ENCODE measurements at places on chromosomes 5 and 9.

DNA sequence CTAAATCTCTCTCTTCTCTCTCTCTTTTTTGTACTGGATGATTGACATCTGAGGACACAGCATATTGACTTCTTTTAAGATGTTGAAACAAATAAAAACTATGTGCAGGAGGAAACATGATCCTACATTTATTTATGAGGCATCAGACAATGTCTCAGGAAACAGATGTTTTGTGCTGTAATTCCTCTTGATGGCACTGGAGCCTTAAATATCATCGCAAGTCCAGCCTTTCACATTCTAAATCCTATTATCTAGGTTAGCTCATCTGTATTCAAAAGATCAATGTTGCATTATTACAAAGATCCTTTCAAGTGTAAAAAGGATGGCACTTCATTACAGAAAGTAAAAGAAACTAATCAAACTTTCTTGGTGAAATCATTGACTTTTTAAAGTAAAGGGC lies 63.9 kb downstream of the MAT2B start:
- no peak for DNase-seq

GRCh38 chr5:10577371-10578292 lies 13.8 kb downstream of the ANKRD33B start:
- no peak for DNase-seq

DNA sequence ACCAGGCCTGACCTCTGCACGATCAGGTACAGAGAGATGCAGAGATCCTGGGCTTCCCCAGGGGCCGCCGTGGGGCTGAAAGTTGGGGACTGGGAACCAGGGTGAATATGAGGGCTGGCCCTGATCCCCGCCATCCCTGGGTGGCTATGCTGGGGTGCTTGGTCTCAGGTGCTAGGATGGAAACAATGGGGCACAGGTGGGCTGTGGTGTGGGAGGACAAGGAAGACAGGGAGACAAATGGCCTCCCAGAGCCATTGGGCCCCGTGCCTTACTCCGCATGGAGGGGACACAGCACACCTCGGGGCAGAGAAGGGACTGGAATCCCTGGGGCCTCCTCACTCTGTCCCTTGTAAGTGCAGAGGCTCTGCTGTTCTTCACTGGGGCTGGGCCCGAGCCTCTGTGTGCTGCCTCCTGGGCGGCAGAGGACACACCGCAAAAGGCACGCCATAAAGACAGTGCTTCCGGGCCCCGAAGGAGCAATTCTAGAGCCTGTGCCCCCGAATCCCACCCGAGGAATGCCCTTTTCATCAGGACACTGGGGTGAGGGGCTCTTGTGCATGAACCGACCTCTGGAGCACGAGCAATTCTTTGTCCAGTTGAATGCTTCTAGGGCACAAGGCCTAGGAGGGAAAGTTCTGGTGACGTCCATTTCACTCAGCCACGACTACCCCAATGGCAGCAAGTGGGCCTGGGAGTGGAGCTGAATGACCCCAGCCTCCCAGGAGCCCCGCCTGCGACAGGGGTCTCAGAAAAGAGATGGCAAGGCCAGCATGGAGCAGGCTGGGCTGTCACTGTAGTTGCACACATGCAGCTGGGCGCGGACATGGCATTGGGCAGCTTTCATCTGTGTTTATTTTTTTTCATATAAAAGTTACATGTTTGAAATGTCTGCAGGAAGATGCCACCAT lies 30.9 kb downstream of the PRRT1B start:
- no peak for DNase-seq

DNA sequence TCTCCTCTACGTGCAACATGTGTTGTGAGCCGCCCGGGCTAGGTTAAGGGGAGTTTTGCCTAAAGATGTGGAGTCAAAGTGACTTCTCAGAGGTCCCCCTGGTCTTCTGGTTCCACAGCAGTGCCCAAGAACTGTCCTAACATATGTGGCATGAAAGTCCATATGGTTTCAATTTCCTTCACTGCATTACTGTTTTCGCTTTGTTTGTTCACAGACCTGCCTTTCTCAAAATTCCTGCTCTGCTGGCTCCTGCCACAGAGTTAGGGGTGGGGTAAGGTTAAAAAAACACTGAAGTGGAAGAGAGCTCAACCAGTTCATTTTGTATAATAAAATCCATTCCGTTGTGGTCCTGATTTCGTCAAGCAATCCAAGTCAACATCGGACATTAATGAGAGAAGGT lies 289.4 kb downstream of the DMAC1 start:
- no peak for DNase-seq

DNA sequence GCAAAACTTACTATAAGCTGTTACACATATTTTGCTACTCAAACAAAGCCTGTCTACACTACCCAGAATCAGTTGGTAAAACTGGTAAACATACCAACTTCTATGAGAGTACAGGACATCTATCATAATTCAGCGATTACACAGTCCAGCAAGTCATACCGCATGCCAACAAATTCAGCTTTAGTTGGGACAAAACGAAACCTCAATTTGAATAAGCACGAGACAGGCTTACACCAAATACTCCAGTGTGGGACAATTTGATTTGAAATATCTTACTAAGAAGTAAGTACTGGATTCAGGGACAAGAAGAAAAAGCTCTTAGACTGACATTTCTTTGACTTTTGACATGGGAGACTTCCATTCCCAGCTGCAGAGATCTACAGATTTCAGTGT lies 2.0 kb downstream of the NRG2 start:
- DNase-seq = no peak

DNA sequence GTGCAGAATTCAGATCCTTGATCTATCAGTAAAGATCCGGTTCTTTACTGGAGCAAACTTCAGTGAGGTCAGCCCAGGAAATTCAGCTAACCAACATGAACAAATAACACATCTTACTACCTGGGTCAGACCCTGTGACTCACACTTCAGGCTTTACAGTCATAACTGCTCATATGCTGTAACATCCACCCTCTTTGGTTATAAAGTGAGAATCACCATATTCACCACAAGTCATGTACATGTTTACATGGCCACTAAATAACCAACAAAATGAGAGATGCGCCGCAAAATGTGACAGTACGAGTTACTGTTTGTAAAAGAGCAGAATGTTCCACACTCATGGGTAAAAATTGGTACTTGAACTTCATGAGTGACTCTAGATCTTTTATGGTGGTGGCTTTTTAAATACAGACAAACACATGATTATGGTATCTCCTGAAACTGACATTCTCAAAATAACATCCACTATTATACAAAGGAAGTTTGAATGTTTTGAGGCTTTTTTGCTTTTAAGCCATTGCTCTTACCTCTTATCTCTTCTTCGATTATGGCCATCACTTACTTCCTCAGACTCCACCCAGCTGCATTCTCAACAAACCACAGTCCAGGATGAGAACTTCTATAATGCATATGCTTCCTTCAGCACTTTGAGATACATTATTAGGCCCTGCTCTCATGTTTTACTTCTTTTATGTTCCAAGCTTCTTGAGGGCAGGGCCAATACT lies 516.6 kb downstream of the RAB3C start:
- DNase-seq = no peak

DNA sequence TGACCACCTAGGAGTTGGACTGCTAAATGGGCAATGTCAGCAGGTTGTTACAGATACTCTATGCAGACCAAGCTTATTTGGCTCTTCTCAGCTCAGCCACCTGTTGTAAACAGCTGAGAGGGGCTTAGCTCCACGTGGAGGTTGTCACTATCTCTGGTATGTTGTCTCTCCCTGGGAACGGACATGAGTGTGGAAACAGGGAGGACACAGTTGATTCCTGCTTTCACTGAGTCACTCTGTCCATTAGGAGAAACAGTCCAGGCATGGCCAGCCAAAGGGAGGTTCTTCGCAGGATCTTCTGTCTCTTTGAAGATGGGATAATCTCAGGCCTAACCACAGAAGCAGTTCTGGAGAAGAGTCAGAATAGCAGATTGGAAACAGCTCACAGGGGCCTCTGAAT lies 121.2 kb downstream of the PALM2AKAP2 start:
- no peak for DNase-seq

DNA sequence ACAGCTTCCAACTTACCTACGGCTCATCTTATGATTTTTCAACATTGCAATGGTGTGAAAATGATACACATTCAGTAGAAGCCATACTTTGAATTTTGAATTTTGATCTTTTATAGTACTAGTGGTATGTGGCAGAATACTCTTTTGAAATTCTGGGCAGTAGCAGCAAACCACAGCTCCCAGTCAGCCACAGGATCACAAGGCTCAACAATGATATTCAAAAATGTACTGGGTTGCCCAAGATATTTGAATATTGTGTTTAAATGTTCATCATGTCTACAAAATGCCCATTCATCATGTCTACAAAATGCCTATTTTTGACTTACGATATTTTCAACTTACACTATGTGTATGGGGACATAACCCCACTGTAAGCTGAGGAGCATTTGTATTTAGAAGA lies 81.3 kb upstream of the PRR16 start:
- no peak for DNase-seq

GRCh38 chr9:91522481-91522880 lies 98.8 kb upstream of the NFIL3 start:
- no peak for DNase-seq

- DNase-seq = no peak
These were observed 102.4 kb downstream of the PCSK1 start for GRCh38 chr5:96330530-96331140.

DNA sequence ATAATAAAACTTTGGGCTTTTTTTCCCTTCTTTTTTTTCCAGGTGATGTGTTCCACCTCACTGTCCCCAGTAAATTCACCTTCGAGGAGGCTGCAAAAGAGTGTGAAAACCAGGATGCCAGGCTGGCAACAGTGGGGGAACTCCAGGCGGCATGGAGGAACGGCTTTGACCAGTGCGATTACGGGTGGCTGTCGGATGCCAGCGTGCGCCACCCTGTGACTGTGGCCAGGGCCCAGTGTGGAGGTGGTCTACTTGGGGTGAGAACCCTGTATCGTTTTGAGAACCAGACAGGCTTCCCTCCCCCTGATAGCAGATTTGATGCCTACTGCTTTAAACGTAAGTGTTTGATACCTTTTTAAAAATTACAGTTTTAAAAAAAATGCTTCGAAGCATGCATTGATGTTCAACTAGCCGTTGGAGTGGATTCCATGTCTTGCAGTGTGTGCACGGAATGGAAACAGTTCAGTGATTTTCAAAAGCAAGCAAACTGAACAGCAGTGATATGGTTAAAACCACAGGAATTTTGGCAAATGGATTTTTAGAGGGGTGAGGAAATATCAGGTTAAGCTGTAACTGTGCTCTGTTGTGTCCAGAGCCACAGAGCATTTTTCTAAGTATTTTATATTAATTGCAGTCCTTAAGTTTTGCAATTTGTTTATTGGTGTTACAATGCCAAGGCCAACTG lies 40.7 kb downstream of the VCAN start:
- no peak for DNase-seq

GRCh38 chr5:33891788-33892619 lies at the start of gene ADAMTS12:
Gene ADAMTS12 (minus strand): TSS chr5:33891990. CDS start chr5:33891856, 134 bp downstream.
- peak; percentile 34 for DNase-seq

DNA sequence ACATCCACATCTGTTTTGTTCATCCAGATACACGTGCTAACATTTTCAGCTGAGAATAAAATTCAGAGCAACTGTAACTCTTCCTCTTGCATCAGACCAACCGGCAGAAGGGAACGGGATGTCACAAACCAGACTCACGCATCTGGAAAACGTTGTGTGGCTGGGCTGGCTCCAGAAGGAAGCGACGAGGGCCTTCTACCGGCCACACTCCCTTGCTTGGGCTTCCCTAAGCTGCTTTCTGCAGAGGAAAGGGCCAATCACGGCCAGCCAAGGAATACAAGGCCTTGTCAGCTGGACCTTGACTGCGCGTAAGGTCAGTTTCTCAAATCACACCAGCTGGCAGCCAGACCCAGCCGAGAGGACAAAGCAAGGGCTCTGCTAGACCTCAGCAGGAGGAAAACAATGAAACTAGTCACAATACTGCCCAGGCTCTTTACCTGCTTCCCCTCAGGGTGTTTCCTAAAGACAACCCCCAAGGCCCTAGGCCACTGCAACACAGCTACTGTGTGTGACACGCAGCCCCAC lies 106.1 kb downstream of the THBS4 start:
- peak; percentile 62 for DNase-seq

GRCh38 chr5:74052441-74053221 lies 426.6 kb downstream of the ARHGEF28 start:
- DNase-seq = no peak

GRCh38 chr9:127612939-127613582 lies 984 bp downstream of the STXBP1 start:
- DNase-seq = peak; percentile 65

DNA sequence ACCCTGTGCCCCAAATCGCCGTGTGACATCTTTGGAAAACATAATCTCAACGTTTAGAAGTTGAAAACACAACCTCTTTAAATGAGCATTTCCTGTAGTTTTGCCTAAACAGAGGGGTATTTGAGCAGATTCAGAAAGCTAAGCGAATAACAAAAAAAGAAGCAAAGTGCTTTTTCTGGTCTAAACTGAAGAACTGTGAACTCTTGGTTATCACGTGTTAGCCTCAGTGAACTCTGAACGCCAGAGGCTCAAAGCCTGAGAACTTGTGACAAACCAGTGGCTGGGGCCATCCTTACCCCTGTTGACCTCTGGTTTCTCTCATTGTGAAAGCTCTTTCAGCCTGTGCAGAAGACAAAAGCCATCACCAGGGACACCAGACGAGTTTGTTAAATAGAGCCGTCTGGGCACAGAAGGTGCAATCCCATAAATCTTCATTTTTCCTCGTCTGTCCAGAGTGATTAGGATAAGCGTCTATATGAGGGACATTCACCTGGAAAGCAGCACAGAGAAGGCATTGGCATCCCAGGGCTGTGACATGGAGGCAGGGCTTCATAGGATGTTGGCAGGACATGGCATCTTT lies 61.4 kb upstream of the ICE1 start:
- no peak for DNase-seq

DNA sequence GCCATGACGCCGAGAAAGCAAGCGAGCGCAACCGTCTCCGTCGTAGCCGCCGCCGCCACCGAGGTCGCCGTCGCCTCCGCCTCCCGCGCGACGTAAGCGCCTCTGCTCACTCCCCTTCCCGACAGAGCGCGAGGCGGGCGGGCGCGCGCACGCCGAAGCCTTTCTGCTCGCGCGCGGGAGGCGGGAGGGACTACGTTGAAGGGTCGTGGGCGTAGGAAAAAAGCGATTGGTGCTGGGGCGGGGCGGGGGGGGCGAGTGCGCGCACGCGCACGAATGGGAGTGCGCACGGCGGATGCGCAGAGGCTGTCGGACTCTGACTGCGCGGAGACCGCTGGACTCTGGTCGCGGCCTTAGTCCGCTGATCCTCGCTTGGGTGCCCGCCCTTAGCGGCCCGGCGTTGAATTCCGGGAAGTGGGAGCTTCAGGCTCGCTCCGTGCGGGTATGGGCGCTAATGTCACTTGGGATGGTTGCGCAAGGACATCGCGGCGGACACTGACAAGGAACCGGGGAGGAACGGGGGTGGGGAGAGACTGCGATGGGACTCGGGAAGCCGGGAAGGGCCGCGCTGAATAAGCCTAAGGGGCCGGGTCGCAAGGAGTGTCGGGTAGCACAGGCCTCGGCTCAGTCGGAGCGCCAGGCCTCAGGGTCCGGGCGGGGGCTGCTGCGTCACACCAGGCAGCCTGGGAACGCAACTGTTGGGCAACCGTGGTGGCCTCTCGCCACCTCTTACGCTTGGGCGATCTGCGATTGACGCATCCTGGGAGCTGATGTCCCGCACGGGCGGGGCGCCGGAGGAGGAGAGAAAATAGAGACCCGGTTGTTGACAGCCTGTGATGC lies at the start of gene CHD1:
TSS of gene CHD1 (minus strand) at position 135 of the 837 bp plus-strand sequence. CDS start 2,621 bp downstream, outside the sequence.
- DNase-seq = peak; percentile 92

All from endothelial cell (in vitro differentiated cells).